Kidney (tissue), 22 donors: ENCODE measurements at places on chromosomes 4 and X. TPM values are rescaled to one million over a fixed set of nuclear protein-coding genes. Genes with fewer than 3 reads are reported as not detected.

- DNase-seq, result no peak
Observed at GRCh38 chr4:14069886-14070285, 442.4 kb upstream of the BOD1L1 start.

DNA sequence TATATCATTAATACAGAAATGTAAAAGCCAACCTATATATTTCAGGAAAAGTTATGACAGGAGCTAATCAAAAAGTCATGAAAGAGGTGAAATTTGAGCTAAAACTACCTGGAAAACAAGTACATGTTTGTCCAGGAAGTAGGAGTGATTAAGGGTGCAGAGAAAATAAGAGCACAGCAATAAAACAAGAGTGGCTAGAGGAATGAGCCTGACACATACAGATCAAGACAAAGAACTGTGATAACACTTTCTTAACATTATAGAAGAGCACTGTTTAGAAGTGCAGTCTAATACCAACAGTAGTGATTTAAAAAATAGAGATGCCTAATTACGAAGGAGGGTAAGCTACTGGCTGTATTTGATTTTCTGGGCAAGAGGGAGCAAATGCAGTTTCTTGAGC lies 125.1 kb downstream of the WDFY3 start:
- no peak for DNase-seq

The XAGE1B gene
- not detected for polyA plus RNA-seq

GRCh38 chrX:137482136-137482535 lies 83.8 kb upstream of the ZIC3 start:
- no peak for DNase-seq

- no peak for DNase-seq
Observed at GRCh38 chrX:42943051-42943974, 165.3 kb upstream of the PPP1R2C start.

DNA sequence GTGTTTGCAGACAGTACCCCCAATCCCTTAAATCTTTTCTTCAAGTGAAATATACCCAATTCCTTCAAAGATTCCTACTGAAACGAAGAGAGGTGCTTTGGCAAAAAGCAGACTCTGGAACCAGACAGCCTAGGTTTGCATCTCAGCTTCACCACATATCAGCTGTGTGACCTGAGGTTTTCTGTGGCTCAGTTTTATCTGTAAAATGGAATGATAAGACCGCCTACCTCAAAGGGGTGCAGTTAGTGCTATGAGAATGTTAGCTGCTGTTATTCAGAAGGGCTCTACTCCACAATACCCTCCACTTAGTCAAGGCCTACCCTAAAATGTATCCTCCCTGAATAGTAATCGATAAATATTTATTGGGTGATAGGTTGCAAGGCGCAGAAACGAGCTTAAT lies 664 bp downstream of the PIR start:
- DNase-seq, result no peak

GRCh38 chrX:57227691-57228090 lies 58.8 kb upstream of the FAAH2 start:
- no peak for DNase-seq

- DNase-seq, result no peak
Observed at GRCh38 chr4:1842993-1843448, 12.9 kb downstream of the LETM1 start.

DNA sequence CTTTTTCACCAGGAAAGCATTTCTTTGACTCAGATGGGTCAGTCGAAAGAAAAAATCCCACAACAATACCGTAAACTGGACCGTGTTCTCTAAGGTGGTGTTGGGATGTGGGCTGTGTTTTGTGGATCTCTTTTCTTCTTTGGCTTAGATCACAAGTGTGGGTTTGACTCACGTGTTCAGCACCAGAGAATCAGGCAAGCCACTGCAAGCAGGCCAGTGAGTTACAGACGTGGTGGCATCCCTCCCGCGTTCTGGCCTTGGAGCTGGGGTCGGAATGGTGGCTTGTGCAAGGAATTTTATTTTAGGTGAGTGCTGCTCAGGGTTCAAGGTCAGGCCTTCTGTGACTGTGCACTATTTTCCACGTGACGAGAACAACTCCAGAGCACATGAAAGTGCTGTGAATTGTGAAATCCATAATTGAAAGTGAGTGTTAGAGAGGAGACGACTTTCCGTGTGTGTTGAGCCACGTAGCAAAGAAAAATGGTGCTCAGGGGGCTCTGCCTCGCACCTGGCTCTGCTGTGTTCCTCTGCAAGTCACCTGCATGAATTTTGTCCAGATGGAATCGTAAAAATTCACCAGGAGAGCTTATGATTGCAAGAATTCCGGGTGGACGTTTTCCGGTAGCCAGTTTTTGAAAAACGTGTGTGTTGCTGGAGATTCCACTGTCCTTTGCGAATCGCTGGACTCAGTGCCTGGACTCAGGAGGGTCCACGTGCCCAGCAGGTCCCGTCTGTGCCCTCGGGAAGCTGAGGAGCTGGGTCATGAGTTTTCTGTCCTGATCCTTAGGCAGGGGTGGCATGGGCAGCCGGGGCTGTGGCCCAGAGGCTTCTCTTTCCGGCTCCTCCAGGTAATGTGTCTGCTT lies 33.6 kb upstream of the HGFAC start:
- DNase-seq, result no peak

- DNase-seq, result no peak
Observed at GRCh38 chrX:40145923-40146261, 48.1 kb upstream of the BCOR start.

The ADH1A gene
- polyA plus RNA-seq, result not detected

DNA sequence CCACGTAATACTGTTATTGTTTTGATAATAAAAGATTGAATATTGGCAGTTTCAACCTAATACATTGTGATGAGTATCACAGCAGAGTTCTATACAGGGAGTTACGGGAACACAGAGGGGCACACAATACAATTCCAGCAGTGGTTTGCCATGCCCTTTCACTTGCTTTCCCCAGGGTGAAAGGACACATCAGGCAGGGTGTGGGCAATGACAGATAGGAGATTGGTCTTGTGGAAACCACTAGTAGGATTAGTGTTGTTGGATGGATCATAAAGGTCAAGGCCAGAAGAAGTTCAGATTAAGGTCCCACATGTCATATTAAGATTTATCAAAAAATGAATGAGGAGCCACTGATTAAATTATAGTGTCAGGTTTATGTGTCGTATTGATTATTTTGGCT lies 8.1 kb downstream of the HSD17B11 start:
- DNase-seq, result no peak

The CISD2 gene
- polyA plus RNA-seq, result 46.3 TPM

DNA sequence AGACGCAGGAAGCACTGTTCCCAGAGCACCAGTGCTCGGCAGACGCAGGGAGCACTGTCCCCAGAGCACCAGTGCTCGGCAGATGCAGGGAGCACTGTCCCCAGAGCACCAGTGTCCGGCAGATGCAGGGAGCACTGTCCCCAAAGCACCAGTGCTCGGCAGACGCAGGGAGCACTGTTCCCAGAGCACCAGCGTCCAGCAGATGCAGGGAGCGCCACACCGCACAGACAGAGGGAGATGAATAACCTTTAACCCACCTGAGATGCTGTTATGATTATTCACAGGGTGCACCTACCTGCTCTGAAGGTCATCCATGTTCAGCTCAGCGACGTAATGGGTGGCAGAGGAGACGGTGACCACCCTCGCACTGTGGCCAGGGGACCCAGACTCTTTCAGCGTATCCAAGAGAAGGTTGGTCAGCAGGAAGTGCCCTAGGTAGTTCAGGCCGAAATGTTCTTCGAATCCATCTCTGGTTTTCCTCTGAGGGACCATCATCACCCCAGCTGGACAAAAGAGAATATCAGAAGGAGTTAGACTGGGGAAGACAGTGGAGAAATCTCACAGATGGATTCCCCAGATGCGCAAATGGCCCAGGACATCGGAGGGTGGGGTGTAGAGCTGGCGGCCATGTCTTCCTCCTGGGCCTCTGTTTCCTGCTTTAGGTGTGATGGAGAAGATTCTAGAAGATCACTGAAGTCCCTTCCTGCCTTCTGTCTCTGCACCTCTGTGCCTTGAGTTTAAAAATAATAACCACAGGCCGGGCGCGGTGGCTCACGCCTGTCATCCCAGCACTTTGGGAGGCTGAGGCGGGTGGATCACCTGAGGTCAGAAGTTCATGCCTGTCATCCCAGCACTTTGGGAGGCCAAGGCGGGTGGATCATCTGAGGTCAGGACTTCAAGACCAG lies 234.1 kb downstream of the DHRSX start:
- no peak for DNase-seq

DNA sequence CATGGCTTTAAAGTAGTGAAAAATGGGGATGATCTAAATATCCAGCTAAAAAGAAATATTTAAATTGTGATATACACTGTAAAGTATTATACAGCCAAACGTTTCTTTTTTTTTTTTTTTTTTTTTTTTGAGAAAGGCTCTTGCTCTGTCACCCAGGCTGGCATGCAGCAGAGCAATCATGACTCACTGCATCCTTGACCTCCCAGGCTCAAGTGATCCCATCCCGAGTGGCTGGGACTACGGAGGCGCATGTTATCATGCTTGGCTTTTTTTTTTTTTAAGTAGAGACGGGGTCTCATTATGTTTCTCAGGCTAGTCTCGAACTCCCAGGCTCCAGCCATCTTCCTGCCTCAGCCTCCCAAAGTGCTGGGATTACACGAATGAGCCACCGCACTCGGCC lies 17.1 kb downstream of the SMIM14 start:
- DNase-seq, result peak; percentile 79

GRCh38 chr4:163553146-163553545 lies 58.7 kb downstream of the TMA16 start:
- DNase-seq, result no peak

GRCh38 chr4:106258145-106259045 lies 57.6 kb downstream of the TBCK start:
- DNase-seq, result no peak

The ADRA2C gene
- polyA plus RNA-seq, result 21.9 TPM

DNA sequence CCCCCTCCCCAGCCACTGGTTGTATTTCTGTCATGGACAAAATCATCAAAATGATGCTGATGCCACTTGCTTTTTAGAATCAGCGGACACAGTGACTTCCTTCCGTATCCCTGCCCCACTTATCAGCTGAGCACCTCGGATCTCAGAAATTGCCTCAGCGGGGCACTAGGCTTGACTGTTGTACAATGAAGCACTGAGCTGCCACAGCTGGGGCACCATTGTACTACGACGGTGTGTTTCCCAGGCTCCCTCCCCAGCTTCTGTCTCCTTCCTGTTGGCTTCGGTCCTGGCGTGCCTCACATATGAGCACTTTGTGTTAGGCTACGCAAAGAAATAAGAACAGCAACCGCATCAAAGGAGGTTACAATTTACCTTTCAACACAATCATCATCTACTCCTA lies 82.4 kb downstream of the F11 start:
- DNase-seq, result no peak

- DNase-seq, result no peak
Observed at GRCh38 chr4:84800256-84800655, 166.2 kb downstream of the WDFY3 start.

DNA sequence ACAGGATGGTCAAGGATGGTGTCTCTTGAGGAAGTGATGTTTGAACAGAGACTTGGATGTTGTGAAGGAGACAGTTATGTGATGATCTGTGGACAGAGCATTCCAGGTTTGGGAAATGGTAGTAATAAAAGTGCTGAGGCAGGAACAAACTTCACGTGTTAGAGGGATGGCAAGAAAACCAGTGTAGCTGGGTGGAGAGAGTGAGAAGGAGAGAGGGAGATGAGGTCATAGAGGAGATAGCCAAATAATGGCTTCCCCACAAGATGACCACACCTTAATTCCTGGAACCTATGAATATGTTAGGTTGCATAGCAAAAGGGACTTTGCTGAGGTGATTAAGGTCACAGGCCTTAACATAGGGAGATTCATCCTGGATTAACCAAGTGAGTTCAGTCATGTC lies 75.6 kb upstream of the GPR50 start:
- DNase-seq, result no peak

The EFNB1 gene
- 50.6 TPM for polyA plus RNA-seq

GRCh38 chr4:168569066-168569930 lies 72.4 kb downstream of the PALLD start:
- DNase-seq, result no peak

- DNase-seq, result no peak
Observed at GRCh38 chrX:72382202-72382595, 76.5 kb upstream of the CITED1 start.

DNA sequence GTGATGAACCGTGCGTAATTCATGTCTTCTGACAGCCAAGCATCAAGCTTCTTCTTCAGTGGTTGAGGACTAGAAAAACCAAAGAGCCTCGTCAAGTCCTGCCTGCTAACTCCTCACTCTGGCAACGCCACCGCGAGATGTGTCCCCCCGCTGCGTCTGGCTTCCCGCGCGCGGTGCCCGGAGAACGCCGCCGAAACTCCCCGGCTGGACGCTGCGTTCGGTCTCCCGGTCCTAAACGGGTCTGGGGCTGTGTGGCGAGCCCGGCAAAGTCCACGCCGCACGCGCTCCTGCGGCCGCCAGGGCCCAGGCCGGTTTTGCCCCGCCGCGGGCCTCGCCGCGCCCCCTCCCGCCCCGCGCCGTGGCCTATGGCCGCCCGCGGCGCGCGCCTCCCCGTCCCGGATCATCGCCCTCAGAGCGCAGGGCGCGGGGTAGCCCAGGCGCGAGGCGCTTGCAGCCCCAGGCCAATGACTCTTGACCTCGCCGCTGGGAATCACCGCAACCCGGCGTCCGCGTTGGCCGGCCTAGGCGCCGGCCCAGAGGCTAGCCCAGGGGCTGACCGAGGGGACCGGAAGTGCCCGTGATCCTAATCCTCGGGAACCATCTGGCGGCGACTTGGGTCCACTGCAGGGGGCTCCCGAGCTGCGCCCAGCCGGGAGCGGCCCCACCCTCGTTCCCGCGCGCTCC lies at the start of gene AADAT:
Gene AADAT (minus strand): TSS at position 289 of the 684 bp plus-strand sequence. CDS start 266 bp downstream, at position 23.
- DNase-seq, result peak; percentile 89

- no peak for DNase-seq
Observed at GRCh38 chrX:117982694-117983392, 133.8 kb downstream of the KLHL13 start.

The PDGFRA gene
- 12.3 TPM for polyA plus RNA-seq

DNA sequence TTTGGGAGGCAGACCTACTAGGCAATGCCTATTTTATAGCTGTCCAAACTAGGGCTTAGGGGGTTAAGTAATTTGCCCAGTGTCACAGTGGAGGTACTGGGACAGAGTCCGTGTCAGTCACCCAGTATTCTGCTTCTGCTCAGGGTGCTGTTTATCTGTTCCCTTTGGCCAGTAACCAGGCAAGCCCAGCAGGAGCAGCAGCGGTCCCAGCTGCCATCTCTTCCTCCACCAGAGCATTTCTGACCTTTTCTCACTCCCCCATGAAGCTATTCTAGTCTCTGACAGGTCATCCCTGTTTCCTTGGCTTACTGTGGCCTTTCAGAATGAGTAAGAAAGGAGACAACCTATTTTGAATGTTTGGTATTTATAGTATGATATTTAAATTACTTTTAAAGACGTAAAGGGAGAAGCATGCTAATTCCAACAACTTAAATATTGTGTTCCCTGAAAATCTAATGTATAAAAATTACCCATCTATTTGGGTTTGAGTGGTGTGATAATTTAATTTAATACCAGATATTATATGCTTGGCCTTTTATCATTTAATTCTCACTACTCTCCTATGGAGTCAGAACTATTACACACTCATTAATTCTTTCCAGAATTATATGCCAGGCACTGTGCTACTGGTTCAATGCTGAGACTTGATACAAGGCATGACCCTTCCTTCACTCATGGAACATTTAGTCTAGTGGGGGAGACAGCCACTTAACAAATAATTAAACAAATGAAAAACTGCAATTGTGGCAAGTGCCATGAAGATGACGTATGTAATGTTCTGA lies 60.6 kb downstream of the RPS6KA3 start:
- DNase-seq, result no peak
